ENCODE measurements at places on chromosomes 11 and 22. TPM values are rescaled to one million over a fixed set of nuclear protein-coding genes. Genes with fewer than 3 reads are reported as not detected.
A peak's percentile ranks its signal among the peaks of the same experiment; 100 is the strongest.

OOSP4A gene
- 0.40 TPM for total RNA-seq

MMP8 gene
- total RNA-seq = not detected

TEAD1 gene
- total RNA-seq = 17.7 TPM

DNA sequence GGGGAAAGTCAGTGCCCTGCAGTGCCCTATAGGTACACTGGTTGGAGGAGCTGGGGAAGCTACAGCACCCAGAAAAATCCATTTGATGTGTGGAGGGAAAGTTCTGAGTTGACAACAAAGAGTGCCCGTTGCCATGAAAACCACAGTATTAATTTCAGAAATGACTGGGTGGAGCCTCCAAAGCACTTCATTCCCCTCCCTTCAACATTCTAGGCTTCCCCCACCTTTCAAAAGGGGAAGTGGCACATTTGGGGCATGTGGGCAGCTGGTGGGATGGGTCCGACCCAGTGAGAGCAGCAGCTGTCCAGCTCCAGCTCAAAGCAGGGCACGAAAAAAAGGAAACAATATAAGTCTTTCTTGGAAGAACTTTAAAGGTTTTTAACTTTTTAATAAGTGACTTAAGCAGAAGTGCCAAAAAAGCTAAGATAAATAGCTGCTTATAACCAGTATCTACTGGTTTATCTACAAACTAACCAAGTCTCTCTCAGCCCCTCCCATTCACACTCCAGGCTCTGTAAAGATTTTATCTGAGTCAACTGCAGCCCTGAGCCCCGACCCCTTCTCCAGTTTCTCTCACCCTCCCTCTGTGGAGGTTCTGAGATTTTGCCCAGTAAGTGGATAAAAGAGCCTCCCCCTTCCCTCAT lies 9.0 kb upstream of the AHNAK start:
- H3K27me3 ChIP-seq = no peaks in the 10 kb centered on the region
- H3K4me3 ChIP-seq = no peak overlapping the region
- peaks cover 68% of the 10 kb centered on the region for H3K4me1 ChIP-seq
- no peak for DNase-seq

GRCh38 chr11:24900514-24900913 lies 403.7 kb downstream of the LUZP2 start:
- H3K27me3 ChIP-seq = no peaks in the 10 kb centered on the region
- H3K36me3 ChIP-seq = no peaks in the 10 kb centered on the region
- H3K4me3 ChIP-seq = no peak overlapping the region
- H3K4me1 ChIP-seq = no peaks in the 10 kb centered on the region
- DNase-seq = no peak

- peaks cover 18% of the 10 kb centered on the region for H3K27me3 ChIP-seq
- H3K4me1 ChIP-seq = no peaks in the 10 kb centered on the region
- no peak for DNase-seq
- no peaks in the 10 kb centered on the region for H3K36me3 ChIP-seq
Measured at GRCh38 chr11:35146711-35147110, 7.7 kb downstream of the CD44 start.

DNA sequence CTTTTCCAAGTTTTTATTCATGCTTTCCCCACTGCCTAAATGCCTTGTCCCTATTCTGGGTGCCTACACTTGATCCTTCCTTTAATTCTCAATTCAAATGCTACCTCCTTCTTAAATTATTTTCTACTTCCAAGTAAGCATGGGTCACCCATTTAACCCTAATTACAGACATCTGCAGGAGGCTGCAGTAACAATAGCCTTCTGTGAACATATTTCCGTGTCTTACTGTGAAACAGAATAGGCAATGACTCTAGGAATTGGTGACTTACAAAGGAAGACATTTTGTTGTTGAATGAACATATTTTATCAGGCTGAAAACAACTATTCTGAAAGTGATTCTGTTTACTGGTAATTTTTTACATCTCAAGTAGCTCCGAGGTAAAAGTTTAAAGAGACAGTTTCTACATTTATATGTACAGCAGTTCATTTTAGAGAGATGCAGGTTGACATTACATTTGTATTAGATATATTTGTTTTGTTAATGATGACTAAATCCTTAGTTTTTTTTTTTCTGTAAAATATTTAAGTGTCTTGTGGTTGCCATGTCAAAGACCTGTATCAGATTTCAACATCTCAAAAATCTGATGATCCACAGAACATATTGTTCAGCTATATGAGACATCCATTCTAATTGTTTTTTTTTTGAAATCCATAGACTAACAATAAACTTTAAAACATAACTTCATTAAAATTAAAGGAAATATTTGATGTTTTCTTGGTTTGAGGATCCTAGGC lies 316.8 kb downstream of the CASP12 start:
- no peak overlapping the region for H3K4me3 ChIP-seq
- DNase-seq = no peak
- H3K27ac ChIP-seq = no peak overlapping the region
- no peaks in the 10 kb centered on the region for H3K4me1 ChIP-seq
- no peaks in the 10 kb centered on the region for H3K36me3 ChIP-seq

GRCh38 chr22:37633625-37634416 lies 5.6 kb upstream of the SH3BP1 start:
- peak overlapping the region; percentile 77 for H3K27ac ChIP-seq
- H3K4me3 ChIP-seq = 0 out of 2 replicates have a peak overlapping the region, but pooled peaks have one; percentile 16
- DNase-seq = peak; percentile 78
- peaks cover 78% of the 10 kb centered on the region for H3K4me1 ChIP-seq
- no peaks in the 10 kb centered on the region for H3K27me3 ChIP-seq

- H3K36me3 ChIP-seq = no peaks in the 10 kb centered on the region
- H3K27ac ChIP-seq = no peak overlapping the region
- H3K4me3 ChIP-seq = no peak overlapping the region
- peaks cover 38% of the 10 kb centered on the region for H3K4me1 ChIP-seq
Measured at GRCh38 chr22:50547263-50547985, 1.7 kb downstream of the KLHDC7B start.

- H3K4me3 ChIP-seq = no peak overlapping the region
- peaks cover 2% of the 10 kb centered on the region for H3K36me3 ChIP-seq
Measured at GRCh38 chr22:20503816-20504215, 3.6 kb upstream of the MED15 start.

DNA sequence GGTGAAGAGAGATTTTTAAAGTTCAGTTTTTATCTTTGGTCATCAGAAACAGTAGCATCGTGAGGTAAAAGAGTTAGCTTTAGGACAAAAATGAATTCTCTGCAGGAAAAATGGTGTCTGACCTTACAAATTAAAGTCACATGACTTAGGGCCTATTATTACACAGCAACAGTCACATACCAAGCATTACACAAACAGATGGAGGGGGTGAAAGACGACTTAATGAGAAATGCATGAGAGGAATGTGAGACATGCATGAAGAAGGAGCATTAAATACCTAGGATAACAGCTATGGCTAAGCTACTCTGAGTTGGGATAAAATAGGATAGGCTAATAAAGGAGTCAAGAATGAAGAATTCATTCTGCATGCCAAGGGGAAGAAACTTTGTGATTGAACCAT lies 77.5 kb downstream of the BLID start:
- H3K36me3 ChIP-seq = no peaks in the 10 kb centered on the region
- no peak overlapping the region for H3K27ac ChIP-seq
- H3K4me3 ChIP-seq = no peak overlapping the region
- H3K27me3 ChIP-seq = no peaks in the 10 kb centered on the region
- no peak for DNase-seq

GRCh38 chr11:124937336-124937935 lies 1.6 kb upstream of the HEPACAM start:
- H3K4me1 ChIP-seq = no peaks in the 10 kb centered on the region
- no peaks in the 10 kb centered on the region for H3K36me3 ChIP-seq
- H3K4me3 ChIP-seq = no peak overlapping the region
- no peak overlapping the region for H3K27ac ChIP-seq
- H3K27me3 ChIP-seq = peaks cover 23% of the 10 kb centered on the region

- no peaks in the 10 kb centered on the region for H3K27me3 ChIP-seq
- DNase-seq = no peak
- H3K4me3 ChIP-seq = no peak overlapping the region
- H3K36me3 ChIP-seq = peaks cover 75% of the 10 kb centered on the region
- no peak overlapping the region for H3K27ac ChIP-seq
Measured at GRCh38 chr11:72236083-72236697, 7.8 kb downstream of the PHOX2A start.

- H3K27me3 ChIP-seq = no peaks in the 10 kb centered on the region
- no peaks in the 10 kb centered on the region for H3K4me1 ChIP-seq
- no peaks in the 10 kb centered on the region for H3K36me3 ChIP-seq
- no peak overlapping the region for H3K27ac ChIP-seq
Measured at GRCh38 chr11:38206663-38207062, 1608.6 kb upstream of the RAG2 start.

DNA sequence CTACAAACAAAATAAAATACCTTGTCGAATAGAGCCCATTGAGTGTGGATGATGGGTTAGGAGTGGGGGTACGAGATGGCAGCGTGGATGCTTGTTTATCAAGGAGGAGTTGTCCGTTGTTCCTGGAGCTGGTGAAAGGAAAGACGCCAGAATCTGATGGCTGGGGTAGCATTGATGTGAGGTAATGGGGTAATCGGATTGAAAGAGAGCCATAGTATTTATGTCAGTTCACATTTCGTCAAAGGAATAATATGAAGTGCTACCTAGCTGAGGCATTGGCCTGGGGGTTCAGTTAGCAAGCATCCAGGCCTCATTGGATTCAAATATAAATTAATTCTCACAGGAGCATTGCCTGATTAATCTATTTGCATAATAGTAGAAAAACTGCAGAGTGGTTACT lies 16.9 kb upstream of the DBX1 start:
- no peaks in the 10 kb centered on the region for H3K36me3 ChIP-seq
- peaks cover 8% of the 10 kb centered on the region for H3K27me3 ChIP-seq
- no peak for DNase-seq
- no peak overlapping the region for H3K27ac ChIP-seq
- no peaks in the 10 kb centered on the region for H3K4me1 ChIP-seq

- H3K27ac ChIP-seq = no peak overlapping the region
- no peaks in the 10 kb centered on the region for H3K27me3 ChIP-seq
- H3K4me1 ChIP-seq = no peaks in the 10 kb centered on the region
- no peak for DNase-seq
- no peak overlapping the region for H3K4me3 ChIP-seq
Measured at GRCh38 chr22:43562843-43563242, 151.0 kb downstream of the MPPED1 start.

Data from K562 (cell line).